ENCODE measurements at places on chromosomes 7 and 10.

- no peak for DNase-seq
These were observed 55.4 kb downstream of the MICALL2 start for GRCh38 chr7:1403638-1404459.

DNA sequence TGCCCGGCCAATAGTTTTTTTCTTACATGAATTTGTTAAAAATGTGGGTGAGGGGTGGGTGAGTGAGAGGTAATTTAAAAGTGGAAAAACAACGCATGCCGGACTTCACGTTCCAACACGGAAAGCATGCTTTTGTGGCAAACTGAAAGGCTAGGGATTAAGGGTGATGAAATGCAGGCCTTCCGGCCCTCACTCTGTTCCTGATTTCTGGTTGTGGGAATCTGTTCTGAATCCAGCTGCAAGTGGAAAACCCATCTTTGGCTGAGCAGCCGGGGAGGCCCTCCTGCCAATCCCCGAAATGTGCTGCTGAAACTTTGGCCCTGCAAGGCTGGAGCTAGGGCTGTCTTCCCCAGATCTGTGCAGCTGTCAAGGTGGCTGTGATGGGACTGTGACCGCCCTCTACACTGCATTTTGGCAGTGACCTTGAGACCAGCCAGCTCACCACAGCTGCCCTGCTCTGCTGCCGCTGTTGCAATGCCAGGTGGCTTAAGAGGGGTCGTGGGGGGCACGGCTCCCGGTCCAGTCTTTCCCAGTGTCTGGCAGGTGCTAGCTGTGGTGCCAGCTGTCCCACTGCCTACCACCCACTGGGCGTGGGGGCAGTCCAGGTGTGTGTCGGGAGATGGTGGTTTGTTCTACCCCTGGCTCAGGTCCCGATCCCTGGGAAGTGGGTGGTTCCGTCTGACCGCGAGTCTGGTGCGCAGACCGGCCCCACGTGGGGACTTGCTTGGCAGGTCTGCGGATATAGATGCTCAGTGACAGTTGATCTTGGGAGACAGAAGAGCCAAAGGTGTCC is 39.0 kb downstream of the TET1 start:
- DNase-seq, result no peak

- no peak for DNase-seq
These were observed 32.8 kb downstream of the CPVL start for GRCh38 chr7:29113384-29114102.

DNA sequence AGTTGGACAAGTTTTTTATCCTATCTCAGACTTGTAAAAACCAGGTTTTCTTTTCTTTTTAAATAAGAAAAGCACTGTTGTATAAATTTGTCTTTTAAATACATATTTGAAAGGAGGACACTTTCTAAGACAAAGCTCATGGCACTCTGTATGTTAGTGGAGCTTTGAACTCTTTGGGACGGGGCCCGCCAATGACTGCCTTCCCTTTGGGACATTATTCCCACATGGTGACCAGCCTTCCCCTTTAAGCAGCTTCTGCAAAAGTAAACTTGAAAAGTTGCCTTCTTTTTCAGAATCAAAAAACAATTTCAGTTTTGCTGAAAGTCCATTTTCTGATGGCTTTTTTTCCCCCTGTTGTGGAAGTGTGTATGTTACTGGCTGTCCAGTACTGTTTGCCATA is 1.8 kb downstream of the CUX1 start:
- no peak for DNase-seq

- no peak for DNase-seq
These were observed 25.2 kb downstream of the GRID1 start for GRCh38 chr10:86341361-86341811.

- DNase-seq, result no peak
These were observed 9.1 kb downstream of the EN2 start for GRCh38 chr7:155466814-155467733.

- no peak for DNase-seq
These were observed 45.6 kb downstream of the PTPRE start for GRCh38 chr10:127952575-127952869.

- DNase-seq, result no peak
These were observed 71.3 kb downstream of the NRCAM start for GRCh38 chr7:108384716-108385483.

DNA sequence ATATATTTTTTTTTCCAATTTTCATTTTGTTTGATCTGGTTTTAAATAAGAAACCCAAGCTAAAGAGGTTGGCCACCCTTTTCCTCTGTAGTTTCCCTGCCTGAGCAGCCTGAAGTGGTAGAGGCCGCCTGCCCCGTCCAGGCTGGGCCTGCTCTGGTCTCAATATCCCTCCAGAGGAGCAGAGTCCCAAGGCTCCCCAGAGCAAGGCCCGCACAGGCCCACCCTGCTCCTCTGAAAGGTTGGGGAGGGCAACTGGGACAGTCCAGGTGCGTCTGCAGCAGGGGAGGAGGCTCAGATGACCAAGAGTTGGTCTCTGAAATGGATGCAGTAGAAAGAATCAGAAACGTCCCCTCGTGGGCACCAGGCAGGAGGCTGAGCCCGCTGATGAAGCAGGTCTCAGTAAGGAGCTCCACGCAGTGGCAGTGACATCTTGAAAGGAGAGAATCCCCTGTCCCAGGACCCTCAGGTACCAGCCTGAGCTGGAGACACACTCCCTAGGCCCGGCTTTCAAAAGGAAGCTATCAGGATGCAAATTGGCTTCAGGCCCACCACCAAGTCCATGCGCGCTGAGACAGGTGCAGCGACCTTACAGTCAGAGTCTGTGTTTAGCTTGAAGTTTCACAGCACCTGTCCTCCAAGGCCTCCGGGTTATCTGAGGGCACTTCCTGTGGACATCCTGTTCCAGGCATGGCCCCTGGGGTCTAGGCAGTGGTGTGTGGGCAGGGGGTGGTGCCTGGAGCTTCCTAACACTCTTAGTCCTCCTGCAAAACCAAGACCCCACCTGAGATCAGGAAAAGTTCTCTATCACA is 37.7 kb downstream of the EN2 start:
- no peak for DNase-seq

GRCh38 chr10:53079283-53079682 is 306.7 kb upstream of the MBL2 start:
- DNase-seq, result no peak

DNA sequence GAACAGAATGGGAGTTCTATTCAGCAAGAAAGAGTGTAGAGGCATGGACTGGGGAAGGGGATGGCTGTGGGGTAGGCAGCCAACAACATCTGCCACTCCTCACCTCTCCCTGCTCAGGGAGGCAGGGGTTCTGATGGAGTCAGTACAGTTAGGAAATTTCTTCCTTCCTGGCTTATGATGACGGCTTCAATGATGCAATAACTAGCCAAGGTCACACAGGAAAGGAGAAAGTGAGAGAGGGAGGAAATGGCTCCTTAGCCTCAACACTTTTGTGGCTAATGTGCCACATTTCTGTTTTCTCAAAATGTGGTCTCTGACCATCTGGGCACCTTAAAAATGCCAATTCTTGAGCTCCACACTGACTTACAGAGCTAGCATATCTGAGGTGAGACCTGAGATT is 79.3 kb upstream of the PDZD8 start:
- no peak for DNase-seq

GRCh38 chr7:23693224-23693623 is 13.2 kb downstream of the FAM221A start:
- DNase-seq, result no peak

DNA sequence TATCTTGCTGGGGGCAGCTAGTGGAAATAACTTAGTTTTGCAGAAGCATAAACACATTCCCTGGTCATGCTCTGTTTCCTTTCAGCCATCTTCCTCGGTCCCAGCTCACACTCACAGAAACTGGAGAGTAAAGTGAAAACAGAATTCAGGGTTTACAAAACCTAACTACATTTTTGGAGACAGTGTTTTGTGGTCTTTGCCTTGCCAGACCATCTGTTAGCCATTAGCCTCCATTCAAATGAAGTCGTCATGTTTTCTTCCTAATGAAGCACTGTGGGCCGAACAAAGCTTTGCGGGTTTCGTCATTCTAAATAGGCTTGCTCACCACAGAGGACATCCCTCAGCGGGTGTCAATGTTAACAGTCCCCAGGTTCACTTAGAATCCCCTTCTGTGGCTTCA is 214.6 kb upstream of the TMEM72 start:
- DNase-seq, result no peak

DNA sequence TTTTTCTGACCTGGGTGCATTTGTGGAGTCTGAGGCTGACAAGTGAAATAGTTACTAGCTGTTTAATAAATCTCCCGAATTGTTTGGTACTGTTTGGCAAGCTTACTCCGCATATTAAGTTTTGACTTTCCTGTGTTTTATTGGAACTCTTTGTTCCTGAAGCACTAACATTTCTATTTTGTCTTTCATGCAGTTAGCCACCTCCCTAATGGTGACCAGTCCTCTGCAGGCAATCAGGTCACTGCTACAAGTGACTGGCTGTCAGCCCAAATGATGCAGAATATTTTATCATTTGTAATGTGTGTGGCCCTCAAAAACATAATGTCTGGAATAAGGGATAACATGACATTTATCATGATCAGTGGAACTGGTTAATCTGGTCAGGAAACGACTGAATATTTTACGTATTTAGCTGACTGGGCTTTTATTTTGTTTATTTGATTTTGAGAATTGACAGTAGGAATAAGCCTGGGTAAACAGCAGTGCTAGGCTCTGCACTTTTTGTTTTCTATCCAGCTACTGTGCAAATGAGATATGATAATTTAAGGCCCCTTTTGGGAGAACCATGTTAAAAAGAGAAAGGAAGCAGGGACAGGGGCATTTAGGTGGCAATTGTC is 82.9 kb downstream of the ST7 start:
- DNase-seq, result no peak

DNA sequence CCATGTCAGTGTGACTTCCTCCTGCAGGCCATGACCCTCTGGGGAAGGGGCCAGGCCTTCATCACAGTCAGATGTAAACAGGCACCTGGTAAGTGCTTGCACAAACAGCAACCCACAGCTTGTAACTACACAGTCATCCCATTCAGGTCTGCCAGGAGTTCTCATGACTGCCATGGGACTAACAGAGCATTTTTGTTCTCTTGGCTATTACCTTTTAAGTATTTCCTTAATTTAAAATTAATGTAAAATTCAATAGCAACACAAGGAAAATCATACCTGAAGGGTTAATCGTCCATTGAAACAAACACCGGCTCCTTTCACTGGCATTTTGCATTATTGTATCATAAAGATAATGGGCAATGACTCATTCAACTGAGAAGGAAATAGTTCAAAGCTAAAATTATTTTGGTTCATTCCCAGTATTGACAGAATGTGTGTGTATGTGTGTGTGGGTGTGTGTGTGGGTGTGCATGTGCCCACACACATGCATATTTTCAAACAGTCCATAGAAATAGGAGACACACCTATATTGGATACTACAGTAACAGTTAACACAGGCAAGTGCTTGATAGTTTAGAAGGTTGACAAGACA is 307.9 kb downstream of the WDR11 start:
- DNase-seq, result no peak

GRCh38 chr10:10138685-10139084 is 879.0 kb upstream of the CELF2 start:
- DNase-seq, result no peak

DNA sequence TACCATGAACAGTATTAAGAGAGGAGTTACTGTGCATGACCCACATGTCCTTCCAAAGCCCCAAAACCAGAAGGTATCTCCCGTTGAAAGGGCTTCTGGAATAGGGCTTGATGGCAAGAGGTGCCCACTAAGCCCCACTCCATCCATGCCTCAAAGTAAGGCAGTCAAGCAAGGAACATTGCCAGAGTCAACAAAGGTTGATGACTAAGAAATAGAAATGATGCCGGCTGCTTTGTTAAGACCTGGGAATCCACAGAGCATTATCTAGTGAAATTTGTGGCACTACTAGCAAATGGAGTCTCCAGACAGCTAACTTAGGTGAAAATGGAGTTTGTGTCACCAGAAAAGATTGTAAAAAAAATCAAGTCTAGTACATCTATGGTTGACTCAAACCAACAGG is 6.2 kb downstream of the SFR1 start:
- no peak for DNase-seq

DNA sequence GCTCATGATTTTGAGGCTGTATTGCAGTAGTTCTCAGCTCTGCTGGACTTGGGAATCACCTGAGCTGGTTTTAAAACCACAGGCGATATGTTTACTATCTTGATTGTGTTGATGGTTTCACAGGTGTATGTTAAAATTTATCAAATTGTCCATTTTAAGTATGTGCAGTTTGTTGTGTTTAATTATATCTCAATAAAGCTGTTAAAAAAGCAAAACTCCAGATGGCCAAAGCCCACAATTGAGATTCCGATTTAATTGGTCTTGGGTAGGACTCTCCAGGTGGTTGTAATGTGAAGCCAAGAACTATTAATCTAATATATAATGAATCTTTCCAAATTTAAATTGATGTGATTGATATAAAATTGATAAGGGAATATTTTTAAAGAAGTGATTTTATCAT is 48.6 kb downstream of the NRCAM start:
- no peak for DNase-seq

- DNase-seq, result no peak
These were observed 103.2 kb downstream of the NRG3 start for GRCh38 chr10:81978238-81978637.

DNA sequence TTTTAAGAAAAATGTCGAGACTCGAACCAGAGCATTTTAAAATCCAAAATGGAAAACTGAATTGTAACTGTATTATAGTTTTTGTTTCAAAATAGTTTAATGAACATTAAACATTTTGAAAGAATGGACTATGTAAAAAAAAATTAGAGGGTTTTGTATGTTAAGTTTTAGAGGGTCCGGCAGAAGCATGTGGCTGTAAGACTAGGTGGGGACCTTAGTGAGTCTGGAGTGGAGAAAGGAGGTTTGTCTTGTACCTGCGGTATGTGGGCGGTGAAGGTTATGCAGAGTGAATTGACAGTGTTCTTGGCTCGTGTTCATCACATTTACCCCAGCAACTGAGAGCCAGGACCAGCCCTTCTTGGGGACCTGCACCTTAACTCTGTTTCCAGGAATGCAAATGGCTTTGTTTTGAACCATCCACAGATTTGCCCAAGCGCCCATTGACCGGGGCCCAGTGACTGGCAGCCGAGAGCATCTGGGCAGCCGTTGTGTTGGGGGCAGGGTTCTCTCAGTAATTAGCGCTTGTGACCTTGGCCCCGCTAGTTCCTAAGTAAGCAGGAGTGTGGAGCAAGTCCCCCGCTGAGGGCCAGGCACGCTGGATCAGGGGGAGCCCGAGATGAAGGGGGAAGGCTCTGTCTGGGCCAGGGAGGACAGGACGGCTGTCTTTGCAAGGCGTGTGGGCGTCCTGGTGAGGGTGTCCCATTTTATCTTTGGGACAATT is 1.4 kb upstream of the KLF6 start:
- DNase-seq, result no peak

DNA sequence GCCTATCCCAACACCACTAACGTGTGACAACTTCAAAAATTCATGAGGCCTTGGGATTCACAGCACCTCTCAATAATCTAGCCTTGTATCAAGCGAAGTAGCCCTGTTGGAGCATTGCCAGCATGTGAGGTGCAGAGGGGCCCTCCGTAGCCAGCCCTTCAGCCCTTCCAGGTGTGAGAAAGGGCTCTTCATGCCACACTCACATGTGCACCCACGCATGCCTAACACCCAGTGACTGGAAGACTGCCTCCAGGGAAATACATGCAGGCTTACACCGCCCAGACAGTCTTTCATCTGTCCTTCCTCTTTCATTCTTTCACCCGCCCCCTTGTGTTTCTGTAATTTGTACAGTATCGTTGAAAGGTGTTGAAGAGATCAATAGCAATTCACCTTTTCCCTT is 26.1 kb downstream of the LRRC4 start:
- DNase-seq, result no peak

GRCh38 chr10:42112331-42113157 is 525.8 kb downstream of the ZNF33B start:
- no peak for DNase-seq

Measured in stimulated activated CD4-positive, alpha-beta T cell treated with anti-CD3 and anti-CD28 coated beads, Interleukin-4, amount 100 ng/mL, for 4 hours (primary cell).